ENCODE measurements at places on chromosomes 16 and 17.
A peak's percentile ranks its signal among the peaks of the same experiment; 100 is the strongest.

DNA sequence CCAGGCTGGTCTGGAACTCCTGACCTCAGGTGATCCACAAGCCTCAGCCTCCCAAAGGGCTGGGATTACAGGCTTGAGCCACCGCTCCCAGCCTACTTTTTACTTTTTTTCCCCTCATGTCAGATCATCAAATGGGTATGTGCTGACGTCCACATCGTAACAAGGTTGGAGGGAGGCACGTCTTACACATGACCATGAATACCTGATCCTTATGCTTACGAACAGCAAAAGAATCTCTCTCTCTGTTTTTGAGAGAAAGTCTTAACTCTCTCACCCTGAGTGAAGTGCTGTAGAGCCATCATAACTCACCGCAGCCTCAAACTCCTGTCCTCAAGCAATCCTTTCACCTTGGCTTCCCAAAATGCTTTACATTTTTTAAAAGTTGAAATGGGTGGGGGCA, 29.5 kb upstream of the TMEM92 start:
- DNase-seq: no peak

- no peak for DNase-seq
These were observed 981 bp upstream of the DUXB start for GRCh38 chr16:75702242-75702641.

DNA sequence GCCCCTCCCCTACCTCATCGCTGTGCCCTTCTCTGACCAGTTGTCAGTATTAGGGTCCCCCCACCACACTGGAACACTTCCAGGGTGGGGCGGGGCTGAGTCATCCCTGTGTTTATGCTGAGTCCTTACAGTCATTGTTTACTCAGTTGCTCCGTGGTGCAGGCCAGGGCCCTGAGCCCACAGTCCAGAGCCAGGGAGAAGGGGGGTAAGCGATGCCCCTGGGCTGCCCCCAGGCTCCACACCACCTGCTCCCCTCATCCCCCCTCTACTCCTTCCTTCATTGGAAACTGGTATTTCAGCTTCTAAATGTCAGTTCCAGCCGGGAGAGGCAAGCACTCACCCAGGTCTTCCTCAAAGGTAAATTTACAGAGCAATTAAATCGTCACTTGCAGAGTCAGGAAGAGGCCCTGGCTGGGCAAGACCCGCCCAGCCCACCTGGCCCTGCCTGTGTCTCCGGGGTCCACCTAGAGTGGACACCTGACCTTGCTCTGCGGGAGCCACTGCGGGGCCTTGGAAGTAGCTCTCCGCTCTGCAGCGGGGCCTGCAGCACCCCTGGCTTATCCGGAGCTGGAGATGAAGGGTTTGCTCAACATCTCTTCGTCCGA, 4.8 kb downstream of the ATP2A3 start:
- DNase-seq: no peak

DNA sequence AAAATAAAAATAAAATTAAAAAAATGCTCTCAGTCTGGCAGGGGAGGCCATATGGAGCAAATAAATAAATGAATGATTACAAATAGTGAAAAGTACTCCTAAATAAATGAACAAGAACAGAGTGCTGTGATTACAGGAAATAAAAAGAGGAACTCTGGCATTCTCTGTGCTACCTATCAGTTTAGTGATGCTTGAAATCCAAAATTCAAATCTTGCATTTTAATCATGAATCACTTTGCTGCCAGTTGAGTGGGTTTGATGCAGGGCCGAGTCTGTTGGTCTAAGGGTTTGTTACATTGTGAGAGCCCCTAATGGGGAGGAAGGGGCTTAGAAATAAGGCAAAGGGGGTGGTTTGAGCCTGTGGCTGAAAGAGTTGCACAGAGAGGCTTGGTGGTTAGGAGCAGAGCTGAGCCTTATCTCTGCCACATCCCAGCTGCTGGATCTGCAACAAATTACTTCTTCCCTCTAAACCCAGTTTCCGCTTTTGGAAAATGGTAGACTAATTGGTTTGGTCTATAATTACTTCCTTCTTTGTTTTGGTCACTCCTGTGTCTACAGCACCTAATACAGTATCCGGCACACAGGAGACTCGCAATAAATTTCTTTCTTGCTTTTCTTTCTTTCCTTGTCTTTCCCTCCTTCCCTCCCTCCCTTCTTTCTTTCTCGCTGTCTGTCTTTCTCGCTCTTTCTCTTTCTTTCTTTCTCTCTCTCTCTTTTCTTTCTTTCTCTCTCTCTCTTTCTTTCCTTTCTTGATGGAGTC, 6.3 kb upstream of the ABCC1 start:
- DNase-seq: no peak

DNA sequence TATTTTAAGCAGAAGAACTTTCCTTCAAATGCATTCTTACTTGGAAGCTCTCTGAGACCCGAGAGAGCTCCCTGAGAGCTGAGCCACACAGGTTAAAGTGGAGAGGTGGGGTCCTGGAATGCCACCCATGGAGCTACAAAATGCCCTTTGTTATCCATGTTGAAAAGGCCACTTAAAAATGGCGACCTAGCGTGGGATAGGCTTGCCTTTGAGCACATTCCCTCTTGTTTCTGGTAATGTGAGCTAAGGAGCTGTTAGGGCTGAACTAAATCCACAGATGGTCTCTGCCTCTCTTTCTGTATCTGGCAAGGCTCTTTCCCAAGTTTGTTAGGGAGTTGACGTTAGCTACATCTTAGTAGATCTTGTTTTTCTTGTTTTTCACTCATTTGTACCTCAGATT, 171.6 kb downstream of the SNX29 start:
- DNase-seq: no peak

DNA sequence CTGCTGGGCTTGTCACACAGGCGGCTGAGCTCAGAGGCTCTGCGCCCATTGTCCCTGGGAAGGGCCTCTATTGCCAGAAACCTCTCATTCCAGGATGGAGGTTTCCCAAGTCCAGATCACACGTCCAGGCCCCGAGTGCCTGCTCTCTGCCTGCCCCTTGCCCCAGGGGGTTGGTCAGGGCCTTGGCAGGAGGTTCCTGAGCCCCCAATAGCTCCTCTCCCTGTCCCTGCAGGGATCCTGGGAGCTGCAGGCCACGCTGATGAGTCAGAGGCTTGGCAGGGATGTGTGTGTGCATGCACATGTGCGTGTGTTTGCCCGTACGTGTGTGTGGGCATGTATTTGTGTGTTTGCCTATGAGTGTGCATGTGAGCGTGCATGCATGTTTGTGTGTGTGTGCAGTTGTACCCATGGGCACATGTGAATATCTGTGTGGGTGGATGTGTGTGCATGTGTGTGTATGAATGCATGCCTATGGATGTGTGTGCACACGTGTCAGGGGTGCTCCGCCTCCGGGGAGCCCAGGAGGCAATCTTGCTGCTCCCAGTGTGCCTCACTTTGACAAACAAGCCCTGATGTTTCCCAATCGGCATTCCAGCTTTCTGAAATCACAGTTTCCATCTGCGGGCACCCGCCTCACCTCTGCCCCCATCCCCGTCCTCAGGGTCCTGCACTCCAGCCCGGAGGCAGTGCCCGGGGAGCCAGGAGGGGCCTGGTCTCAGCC, 98.4 kb upstream of the GSE1 start:
- DNase-seq: no peak

DNA sequence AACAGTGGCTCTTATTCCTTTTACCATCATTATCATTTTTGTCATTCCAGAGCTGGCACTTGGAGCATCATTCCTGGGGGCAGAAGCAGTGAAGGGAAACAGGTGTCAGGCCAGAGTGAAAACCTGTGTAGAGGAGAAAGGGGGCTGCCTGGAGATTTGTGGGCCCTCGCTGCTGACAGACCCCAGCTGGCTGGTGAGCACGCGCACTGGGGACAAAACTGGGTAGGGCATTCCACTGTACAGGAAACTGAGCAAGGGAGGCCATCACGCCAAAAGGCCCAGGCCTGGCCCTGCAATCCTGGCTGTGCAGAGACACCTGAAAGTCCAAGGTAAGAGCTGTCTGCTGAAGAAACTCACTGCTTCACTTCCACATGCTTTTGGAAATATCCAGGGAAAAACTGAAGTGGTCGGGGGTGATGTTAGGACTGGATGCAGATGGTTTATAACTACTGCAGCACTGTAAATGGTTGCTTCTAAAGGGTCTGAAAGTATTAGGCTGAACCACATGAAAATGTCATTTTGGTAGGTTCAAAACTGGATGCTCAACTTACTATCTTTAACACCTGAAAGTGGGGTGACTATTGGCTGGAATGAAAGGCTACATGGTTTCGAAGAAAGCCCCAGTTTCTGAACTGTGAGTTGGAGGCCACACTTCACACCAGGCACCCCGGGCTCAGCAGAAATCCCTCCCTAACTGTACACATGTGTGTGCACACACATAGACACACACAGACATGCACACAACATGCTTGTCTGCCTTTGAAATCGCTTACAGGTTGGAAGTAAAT, 225.0 kb downstream of the C16orf78 start:
- DNase-seq: no peak

GRCh38 chr17:29592850-29593551, at the start of gene ANKRD13B:
Gene ANKRD13B, plus strand, starts transcription at chr17:29593132. Its CDS starts 490 bp downstream, at chr17:29593622.
- DNase-seq: peak; percentile 53

DNA sequence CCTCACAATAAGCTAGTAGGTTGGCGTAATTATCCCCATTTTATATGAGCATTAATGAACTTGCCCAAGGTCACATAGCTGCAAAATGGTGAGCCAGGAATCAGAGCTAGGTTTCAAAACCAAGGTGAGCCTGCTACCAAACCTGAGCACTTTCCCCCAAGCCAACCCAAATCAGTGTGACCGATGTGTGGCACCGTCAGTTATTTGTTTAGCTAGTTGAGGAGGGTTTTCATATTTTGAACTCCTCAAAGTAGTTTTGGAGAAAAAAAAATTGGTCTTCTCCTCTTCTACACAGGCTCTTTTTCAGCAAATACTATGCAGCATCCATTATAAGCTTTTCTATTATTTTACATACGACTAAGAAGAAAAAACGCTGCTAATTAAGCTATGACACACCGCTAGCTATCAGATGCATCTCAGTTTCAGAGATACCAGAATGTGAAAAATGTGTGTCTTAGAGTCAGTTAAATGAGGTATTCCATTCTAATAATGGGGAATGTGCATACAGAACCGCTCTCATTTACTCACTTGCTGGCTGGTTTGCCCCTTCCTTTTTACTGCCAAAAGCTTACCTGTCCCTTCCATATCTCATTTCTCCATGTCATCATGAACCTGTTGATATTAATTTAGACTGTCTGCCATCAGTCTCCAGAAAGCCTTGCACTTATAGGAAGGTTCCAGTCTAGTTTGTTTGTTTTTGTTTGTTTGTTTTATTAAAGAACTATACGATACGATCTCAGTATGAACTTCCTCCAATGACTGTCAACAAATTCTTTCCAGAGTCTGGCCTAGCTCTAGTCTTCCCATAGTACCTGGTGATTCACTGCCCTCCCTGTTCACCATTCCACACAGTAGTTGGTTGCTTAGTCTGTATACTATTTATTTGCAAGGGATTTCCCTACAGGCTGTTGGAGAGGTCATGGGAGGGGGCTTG, 2.2 kb upstream of the TBX4 start:
- no peak for DNase-seq

DNA sequence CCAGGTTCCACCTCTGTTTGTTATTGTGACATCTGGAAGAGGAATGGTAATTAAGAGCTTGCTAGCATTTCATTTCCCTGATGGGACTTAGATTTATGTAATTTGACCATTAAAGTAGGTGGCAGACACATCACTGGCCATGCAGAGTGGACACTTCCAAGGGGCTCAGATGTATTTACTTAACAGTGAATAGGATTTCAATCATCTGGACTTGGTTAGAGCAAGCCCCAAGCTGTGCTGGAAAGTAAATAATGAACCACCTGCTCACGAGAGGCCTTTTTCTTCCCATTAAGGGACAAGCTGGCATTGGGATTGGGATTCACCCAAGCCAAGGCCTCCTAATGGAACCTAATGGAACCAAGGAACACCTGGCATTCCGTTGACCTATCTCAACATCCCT, 395.3 kb downstream of the HS3ST4 start:
- no peak for DNase-seq

GRCh38 chr17:2804912-2805311, 8.7 kb downstream of the RAP1GAP2 start:
- no peak for DNase-seq

GRCh38 chr16:50002190-50002589, 22.8 kb upstream of the CNEP1R1 start:
- DNase-seq: no peak

DNA sequence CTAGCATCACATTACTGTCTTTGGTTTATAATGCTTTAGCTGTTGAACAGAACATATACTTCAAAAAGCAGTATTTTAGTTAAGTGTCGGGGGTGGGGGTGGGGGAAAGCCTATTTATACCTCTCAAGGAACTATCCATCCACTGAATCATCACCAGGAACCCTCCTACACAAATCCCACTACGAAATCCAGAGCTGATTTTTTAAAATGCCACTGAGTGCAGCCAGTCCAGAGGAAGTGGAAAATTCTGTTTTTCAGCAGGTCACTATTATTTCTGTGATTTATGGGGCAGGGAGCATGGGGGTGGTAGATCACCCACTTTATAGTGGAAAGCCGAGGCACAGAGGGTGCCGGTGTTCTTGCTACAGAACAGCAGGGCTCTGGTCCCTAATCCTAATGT, 284.1 kb downstream of the SOX9 start:
- DNase-seq: peak; percentile 68

DNA sequence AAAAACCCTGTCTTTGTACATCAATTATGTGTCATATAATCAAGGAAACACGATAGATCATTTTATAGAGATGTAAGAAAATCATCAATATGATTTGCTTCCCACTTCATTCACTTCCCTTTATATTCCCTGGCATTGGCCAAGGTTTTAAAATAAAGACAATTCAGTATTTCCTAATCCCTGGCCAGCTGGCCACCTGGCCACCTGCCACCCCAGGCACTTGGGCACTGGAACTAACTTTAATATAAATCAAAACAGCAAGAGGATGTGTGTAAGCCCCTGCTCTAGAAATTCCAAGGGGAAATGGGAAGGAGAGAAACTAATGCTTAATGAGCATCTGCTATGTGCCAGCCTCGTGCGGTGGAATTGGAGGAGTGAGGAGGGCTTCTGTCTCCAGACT, 58.6 kb upstream of the TOB1 start:
- DNase-seq: no peak

- no peak for DNase-seq
These were observed 13.3 kb downstream of the GSE1 start for GRCh38 chr16:85626191-85626981.

DNA sequence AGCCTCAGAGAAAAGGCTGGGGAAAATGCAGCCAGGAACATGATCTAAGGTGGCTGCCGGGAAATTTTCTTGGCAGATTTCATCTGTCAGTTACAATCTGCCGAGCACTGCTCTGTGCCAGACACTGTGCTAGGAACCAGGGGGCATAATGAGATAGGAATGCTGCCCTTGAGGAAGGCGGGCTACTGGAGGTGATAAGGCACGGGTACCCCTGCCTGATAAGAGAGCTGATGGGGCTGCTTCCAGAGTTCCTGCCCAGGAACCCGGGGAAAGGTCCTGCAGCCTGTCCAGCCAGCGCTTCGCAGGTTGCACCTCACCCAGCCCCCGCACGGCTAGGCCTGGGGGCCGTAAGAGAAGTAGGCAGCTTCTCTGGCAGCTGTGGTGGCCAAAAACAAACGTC, 3.1 kb downstream of the SCNN1G start:
- DNase-seq: no peak

Data from caudate nucleus (tissue), 63 donors.